ENCODE measurements at places on chromosomes 12 and 14.

GRCh38 chr14:91082282-91082681 lies 21.8 kb upstream of the RPS6KA5 start:
- DNase-seq, result no peak

DNA sequence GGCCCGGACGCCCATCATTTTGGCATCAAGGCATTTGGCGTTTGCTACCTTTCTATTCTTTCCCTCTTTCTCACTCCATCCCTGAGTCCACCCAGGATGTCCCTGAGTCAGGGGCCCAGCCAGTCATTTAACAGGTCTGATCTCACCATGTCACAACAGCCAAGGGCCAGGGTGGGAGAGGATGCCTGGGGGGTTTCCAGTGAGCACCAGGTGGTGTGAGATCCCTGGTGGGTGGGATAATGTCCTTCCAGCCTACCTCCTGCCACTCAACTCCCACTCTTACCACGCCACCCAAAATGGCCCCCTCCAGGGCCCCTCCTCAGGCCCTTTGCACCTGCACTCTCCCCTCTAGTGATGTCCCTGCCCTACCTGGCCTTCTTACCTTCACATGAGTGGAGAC lies 310.8 kb downstream of the BCL11B start:
- DNase-seq, result no peak

GRCh38 chr12:107661830-107662229 lies 23.8 kb upstream of the PWP1 start:
- no peak for DNase-seq

GRCh38 chr12:131796754-131797587 lies 31.2 kb upstream of the MMP17 start:
- DNase-seq, result no peak

GRCh38 chr12:12837025-12837812 lies 24.1 kb downstream of the DDX47 start:
- DNase-seq, result peak; percentile 46

- no peak for DNase-seq
These were observed 21.8 kb upstream of the KRR1 start for GRCh38 chr12:75533239-75533638.

- DNase-seq, result no peak
These were observed 2.9 kb upstream of the PPFIBP1 start for GRCh38 chr12:27521066-27521465.

DNA sequence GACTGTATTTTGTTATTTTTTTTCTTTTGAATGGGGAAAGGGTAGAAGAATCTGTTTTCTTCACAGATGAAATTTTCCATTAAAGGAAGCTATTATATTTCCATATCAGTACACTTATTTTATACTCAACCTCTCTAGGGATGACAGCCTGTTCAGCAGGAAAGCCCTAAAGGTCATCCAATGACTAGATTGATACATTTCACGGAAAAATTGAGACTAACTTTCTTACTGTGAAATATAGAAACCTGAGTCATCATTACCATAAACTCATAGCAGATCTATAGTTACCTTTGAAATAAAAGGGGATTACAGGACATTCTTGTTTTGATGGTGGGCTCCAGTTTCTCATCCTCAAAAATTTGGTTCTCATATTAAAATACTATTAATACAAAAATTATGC lies 36.1 kb upstream of the PTCSC3 start:
- no peak for DNase-seq

- no peak for DNase-seq
These were observed 248.4 kb downstream of the ASCL1 start for GRCh38 chr12:103205906-103206305.

DNA sequence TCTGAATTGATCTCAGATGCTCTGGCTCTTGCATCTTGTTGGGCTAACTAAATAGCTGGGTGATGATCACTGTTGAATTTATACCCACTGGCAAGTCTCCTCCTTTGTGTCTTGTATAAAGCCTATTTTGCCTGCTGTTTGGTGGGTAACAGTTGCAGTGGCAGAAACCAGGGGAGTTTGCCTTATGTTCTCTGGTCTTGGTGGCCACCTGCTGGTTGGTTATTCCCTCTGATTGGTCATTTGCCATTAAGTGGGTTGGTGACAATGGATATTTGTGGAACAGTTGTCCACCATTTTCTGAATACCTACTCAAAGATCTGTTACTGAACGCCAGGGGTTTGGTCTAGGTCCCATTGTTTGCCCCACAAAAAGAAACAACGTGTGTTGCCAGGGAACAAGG lies 52.1 kb downstream of the AVPR1A start:
- no peak for DNase-seq

GRCh38 chr12:14416658-14417057 lies 51.2 kb downstream of the ATF7IP start:
- peak; percentile 78 for DNase-seq

DNA sequence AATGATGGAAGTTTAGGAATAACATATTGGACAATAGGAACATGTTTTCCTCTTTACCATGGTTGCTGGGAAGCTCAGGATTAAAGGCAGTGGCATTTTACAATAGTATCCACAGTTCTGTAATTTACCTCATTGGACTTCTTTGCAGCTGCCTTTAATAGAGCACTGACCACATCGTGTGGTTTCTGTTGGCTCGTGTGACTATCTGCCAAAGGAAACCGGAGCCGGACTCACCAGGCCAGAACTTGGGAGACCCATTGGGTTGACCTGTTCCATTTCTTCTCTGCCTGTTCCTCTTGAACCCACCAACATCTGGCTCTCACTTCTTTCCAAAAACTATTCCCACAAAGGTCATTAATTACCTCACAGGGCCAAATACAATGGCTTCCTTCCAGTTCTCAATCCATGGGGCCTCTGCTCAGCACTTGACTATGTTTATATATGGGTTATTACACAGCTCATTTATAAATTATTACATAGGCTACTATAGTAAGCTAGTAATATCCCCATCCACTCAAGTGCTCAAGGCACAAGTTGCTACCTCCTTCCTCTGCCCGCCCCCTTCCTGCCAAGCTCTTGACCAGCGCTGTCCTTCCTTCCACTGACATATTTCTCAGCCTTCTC lies 121.5 kb upstream of the VASH1 start:
- no peak for DNase-seq

DNA sequence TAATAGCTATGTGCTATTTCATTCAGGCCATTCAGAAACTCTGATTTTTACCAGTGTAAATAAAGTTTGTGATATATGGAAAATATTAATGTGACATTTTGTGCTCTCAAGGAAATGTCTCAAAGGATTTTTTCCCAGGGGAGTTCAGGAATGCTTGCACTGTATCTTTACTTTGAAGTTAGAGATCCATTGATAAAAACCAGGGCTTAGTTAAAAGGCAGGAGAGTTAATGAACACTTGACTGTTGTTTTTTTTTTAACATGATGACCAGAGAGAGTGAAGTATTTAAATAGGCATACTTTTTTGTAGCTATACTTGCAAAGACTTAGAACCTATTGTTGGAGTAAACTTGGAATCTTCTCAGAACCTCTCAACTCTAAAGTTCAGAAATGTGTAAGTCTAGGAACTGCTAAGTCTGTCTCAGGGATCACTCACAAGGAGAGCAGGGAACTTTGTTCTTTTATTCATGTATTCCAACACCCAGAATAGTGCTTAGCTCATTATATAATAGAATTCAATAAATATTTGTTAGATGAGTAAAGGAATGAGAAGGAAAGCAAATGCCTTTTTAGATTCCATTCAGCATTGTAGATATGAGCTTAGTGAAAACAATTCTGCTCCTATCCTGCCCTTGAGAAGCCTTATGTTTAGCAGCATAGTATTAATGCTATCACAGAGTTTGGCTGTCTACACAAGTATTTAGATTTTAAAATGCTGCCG lies 117.5 kb downstream of the DAAM1 start:
- DNase-seq, result no peak

- DNase-seq, result no peak
These were observed 642.0 kb downstream of the GALC start for GRCh38 chr14:87351007-87351406.

DNA sequence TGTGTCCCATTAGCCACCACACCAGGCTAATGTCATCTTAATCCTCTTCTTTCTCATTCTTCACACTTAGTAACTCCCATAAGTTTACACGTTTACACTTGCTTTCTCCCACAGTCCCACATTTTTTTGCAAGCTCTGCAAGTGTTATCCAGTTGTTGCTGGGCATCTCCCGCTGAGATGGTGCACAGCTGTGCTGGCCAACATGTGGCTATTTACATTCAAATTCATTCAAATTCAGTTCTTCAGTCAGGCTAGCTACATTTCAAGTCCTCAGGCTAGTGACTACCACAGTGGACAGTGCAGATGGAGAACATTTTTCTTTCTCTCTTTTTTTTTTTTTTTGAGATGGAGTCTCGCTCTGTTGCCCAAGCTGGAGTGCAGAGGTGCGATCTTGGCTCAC lies 9.8 kb upstream of the TEAD4 start:
- DNase-seq, result no peak
